Spleen (tissue), 13 donors: ENCODE measurements at places on chromosomes 6 and 20. TPM values are rescaled to one million over a fixed set of nuclear protein-coding genes. Genes with fewer than 3 reads are reported as not detected.
A peak's percentile ranks its signal among the peaks of the same experiment; 100 is the strongest.

Gene IPCEF1
- total RNA-seq: 27.1 TPM

Gene JPH2
- total RNA-seq: 3.4 TPM

Gene LTB
- total RNA-seq: 269 TPM

Gene STK38
- total RNA-seq: 30.5 TPM

Gene ENPP3
- total RNA-seq: 0.98 TPM

- DNase-seq: no peak
Measured at GRCh38 chr6:84019842-84020211, 13.7 kb upstream of the MRAP2 start.

- peak; percentile 69 for DNase-seq
Measured at GRCh38 chr20:61886721-61887595, 178.7 kb downstream of the TAF4 start.

DNA sequence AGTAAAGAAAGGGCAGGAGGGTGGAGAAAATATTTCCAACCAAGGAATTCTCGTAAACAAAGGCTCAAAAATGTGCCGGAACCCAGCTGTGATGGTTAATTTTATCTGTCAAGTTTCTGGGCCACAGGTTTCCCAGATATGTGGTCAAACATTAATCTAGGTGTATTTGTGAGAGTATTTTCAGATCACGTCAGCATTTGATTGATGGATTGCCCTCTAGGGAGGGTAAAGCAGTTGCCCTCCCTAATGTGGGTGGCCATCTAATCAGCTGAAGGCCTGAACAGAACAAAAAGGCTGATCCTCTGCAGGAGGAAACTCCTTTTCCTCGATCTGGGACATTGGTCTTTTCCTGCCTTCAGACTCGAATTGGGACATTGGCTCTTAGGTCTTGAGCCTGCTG, 298.7 kb upstream of the TCF21 start:
- DNase-seq: no peak

DNA sequence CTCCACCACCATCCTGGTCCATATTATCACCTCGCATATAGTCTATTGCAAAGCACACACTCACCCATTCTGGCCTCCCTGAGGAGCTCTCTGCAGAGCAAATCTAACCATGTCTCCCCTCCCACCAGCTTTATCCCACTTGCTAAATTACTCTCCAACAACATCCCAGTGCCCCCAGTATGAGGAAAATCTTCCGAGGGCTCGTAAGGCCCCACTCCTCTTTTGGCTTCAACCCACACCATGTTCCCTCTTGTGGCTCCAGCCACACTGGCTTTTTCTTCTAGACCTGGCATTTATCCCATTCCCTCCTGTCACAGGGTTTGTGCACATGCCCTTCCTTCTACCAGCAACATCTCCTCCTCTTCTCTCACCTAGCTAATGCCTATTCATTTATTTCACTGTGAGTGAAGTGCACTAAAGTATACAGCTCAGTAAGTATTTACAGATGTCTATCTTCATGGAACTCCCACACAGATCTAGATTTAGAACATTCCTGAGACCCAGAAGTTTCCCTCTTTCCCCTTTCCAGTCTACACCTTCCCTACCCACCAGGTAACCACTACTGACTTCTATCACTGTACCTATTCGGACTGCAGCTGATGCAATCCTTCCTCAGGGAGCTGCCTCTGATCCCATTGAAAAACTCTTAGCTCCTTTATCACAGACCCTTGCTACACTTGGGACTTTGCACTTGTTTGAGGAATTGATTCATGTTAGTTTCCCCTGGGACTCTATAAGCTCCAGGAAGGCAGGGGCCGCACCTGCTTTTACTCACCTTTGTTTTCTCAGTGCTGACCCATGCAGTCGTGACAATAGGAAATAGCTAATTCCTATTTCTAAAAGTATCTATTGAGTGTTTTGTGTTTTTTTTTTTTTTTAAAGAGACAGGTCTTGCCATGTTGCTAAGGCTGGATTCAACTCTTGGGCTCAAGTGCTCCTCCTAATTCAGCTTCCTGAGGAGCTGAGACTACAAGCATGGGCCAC, 15.5 kb downstream of the MRPL14 start:
- DNase-seq: no peak

- DNase-seq: no peak
Measured at GRCh38 chr6:107392069-107392468, 67.3 kb downstream of the PDSS2 start.

GRCh38 chr20:50405235-50405914, 104.8 kb upstream of the PTPN1 start:
- DNase-seq: no peak

- no peak for DNase-seq
Measured at GRCh38 chr6:45712786-45713185, 302.9 kb downstream of the CLIC5 start.

- no peak for DNase-seq
Measured at GRCh38 chr6:137775720-137776119, 91.3 kb upstream of the TNFAIP3 start.

DNA sequence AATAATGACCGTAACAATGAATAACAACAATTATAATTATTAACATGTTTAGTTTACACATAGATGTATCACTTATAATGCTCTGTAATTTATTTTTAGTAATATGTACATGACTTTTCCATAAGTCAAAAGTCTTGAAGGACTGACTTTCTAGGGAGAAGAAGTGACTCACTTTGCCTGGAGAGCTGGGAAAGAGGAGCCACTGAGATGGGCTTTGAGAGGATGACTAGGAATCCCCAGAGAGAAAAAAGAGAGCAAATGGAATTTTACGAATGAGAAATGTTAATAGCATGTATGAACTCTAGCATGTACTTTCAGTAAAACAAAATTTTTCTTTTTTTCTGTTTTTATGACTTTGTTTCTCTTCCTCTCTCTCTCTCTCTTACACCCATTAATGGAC, 67.8 kb upstream of the RALY start:
- DNase-seq: no peak

DNA sequence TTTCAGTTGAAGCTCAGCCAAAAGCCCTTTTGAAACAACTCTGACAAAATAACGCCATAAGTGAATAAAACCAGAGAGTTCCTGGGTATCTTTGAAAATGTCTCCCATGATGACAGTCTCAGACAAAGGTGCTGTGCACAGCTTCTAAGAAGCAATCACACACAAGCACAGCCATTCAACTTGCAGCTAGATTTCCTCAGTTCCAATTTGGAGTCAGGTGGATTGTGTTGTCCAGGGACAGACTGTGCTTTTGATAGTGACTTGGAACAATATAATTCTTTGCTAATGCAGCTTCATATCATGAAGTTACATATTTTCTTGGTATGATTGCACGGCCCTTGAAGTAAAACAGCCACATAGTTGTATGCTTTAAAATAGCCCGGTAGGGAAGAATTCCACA, 105.6 kb downstream of the FARS2 start:
- no peak for DNase-seq

GRCh38 chr6:84645563-84646266, 118.7 kb downstream of the TBX18 start:
- DNase-seq: no peak

DNA sequence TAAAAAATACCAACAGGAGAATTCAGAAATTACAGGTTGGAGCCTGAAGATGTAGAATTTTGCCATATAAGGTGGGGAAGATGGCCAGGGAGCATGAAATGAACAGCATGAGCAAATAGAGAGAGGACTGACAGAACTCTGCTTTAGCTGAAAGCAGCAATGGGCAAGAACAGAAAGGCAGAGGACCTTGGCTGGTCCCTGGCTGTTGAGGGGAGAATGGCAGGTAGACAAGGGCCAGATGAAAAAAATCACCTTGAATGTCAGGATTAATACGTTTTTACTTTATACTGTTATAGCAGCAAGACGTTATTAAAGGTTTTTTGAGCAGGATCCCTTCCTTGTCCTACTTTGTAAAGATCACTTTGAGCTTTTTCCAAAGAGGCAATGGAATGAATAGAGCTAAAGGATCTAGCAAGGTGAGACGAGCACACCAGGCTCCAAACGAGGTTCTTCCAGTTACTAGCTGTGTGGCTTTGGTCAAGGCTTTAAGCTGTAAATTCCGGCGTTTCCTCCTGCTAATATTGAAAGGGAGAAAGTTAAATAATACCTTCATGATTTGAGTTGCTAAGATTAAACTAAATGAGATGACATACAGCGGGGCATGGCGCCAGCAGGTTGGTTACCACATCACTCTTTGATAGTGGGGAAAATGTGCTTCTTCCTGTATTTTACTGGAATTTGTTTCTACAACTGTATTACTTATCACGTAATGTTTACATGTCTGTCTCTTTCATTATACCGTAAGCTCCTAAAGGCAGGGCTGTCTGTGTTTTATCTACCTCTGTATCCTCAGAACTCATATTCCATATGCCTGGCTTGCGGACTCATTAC, 776 bp downstream of the PPIL1 start:
- DNase-seq: no peak

GRCh38 chr20:49248301-49248700, 29.1 kb downstream of the DDX27 start:
- DNase-seq: no peak

DNA sequence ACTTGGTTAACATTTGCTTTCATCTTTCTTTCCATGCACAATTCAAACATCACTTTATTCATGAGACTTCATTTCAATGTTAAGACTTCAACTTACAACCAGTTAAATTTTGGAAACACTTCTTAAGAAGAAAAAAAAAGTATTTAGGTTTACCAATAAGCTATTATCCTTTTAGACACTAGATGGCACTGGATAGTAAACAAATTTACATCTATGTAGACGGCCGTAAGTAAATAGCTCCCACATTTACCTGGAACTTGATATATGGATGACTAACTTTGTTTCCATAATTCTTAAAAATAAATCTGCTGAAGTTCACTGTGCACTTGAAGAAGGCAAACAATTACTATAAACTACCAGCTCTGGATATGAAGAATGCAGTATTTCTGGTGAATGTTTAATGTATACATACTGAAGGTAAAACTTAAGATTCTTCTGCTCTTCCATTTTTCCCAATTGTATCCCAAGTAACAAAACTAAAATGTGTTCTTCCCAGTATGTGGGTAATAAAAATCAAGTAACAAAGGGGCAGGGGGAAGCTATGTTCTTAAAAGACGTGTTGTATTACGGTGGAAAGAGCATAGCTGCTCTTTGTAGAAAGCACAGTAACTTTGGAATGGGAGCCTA, 130.6 kb upstream of the C6orf118 start:
- no peak for DNase-seq

- no peak for DNase-seq
Measured at GRCh38 chr20:34842143-34842542, 16.7 kb upstream of the NCOA6 start.

DNA sequence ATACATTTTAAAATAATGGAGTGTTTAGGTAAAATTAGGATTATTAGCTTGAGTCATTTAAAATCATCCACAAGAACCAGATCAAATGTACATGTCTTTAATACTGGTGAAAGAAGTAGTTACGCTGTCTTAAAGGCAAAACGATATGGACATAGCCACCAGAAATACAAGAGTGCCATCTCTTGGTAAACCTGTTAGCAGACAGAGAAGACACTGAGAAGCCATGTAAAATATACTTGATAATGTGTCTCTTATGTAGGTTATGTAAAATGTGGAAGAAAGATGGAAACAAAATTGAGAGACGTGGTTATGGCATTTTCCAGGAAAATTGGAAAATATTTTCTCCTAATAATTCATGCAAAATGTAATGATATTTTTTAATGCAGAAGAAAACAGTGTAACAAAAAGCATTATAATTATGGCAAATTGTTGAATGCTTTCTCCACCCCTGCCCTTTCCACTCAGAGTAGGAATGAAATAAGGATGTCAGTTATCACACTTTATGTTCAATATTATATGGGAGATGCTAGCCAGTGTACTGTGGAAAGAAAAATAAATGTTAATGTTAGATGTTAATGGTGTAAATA, 12.2 kb upstream of the SLC17A2 start:
- no peak for DNase-seq

DNA sequence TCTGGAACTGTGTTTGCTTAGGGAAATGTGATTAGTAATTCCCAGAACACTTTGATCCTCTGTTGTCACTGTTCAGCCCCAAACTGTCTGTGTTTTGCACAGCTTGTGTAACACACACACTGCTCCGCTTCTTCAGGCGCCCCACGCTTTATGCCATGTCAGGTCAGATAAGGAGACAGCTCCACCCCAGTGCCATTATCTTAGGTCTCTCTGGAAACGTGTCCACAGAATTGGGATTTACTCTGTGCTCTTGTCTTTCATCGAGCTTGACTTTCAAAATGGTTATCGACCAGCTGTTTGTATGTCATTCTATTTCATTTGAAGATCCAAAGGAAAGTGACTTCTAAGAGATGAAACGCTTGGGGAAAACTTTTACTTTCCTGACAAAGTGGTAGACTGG, 106.4 kb upstream of the SSTR4 start:
- DNase-seq: no peak

DNA sequence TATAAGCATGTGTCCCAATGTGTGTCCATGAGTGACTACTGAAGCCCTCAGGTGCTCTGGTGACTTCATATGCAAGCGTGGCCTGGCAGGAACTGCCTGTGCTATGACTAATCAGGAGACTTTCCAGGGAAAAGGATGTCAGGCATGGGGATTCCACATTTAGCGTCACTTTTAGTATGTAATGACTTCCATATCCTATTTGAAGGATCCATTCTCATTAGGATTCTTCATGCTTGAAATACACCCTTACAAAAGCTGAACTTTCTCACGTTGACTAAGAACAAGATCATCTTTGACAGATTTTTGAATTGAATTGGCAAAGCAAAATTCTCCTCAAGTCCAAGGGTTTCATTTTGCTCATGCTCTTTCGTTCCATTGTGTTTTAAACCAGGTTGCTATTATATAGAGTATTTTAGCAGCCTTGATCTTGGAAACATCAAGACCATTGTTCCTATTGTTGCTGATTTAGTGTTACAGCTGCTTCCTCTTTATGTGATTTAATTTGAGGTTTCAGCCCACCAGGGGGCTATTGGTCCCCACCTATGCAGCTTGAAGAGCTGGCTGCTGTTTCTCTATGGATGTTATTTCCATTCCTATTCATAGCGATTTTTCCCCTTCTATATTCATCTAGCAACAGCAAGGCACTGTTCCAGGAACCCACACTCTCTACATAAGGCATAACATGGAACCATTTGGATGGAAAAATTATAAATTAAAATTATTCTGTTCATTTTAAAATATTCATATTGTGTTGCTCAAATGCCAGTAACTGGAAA, 418.6 kb downstream of the CDKAL1 start:
- DNase-seq: no peak

GRCh38 chr6:36028088-36028876, 674 bp downstream of the MAPK14 start:
- peak; percentile 89 for DNase-seq

DNA sequence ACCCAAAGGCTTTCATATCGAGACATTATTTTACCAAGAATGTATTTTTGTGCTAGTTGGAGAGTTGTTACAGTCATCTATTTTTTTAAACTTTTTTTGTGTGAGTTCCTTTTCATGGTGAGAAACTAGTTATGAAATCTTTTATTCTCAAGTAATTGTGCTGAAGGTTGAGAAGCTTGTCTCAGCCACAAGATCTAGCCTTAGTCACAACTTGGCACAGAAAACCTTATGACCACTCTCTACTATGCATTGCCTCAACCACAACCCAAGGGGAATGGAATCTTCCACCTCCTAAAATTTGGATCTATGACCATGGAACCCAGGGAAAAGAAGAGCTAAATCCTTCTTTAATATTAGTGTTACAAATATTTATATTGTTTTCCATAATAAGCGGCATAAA, 58.5 kb downstream of the HS3ST5 start:
- no peak for DNase-seq
